ENCODE measurements at places on chromosomes 12 and 14.

DNA sequence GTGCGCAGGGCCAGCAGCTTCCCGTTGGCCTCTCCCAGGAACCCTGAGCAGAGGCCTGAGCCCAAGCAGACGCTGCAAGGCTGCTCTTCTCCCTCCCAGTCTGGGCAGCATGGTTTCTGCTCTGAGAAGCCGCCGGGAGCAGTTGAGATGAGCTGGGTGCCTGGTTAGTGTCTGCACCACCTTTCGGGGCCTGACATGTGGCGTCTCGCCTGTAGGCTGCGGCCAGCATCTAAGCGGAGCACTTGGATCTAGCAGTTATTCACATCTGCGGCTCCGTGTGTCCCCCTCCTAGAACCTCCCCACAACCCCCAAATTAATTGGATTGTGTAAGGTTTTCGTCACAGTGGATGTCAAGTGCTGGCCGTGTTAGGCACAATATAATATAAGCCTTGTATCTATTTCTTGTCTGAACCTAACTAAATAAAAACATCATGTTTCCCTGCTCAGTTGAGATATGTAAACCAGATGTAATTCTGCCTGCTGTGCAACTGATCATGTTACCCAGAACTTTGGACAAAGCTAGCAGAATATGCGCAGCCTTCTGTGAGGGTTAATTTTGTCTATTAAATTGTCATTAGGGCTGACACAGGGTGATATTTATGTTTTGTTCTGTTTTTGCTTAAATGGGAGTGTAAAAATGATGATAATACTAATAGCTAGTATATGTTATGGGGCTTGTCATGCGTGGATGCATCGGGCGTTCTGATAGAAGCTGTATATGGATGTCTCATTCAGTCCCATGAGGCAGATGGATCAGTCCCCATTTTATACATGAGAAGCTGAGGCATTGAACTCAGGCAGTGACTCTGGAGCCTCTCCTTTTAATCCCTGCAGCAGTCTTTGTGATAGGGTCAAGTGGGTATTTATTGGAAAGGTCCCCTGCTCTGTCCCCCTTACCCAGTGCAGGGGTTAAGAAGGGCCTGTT, 45.8 kb downstream of the ELK3 start:
- no peak for DNase-seq

DNA sequence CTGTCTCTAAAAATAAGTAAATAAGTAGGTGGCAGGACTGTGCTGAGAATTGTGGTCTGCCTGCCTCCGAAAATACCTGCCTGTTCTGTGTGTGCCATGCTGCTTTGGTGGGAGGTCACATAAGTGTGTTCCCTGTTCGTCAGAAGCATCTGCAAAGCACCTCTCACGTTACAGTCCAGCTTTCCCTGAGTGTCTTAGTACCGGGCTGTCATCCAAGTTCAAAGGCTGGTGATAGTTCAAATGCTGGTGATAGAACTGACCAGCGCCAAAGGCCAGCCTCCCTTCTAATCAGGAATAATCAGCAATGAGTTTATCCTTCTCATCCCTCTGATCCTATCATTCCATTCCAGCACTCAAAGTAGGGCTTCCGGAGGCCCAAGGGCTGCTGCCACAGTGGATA, 5.6 kb downstream of the CABP1 start:
- DNase-seq, result no peak

DNA sequence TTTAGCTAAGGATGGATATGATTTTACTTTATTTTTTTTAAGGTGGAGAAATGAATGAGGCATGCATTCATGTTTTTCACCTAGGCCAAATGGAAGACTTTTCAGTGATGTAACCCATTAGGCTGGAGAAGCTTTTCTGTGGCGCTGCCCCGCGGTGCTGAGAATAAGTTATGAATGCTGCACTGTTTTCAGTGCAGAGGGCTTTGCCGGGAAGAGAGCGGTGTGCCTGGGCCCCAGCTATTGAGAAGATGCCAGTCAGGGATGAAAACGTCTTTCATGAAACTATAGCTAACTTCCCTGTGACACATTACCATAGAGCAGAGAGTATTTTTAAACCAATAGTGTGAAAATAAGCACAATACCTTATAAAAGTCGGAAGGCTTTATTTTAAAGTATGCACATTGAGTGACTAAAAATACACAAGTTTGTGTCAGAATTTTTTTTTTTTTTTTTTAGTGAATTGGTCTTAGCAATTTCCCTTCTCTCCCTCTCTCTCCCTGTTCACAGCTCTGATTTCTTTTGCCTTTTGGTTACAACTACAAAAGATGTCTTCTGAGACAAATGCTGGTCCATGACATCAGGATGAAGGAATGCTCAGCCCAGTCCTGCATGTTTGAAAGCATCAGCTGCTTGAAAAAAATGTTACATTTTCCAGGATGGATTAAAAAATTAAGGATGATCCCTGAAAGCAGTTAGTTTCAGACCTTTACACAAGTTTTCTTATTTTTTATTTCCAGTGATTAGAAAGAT, 48.3 kb downstream of the NPAS3 start:
- DNase-seq, result no peak

GRCh38 chr14:100394886-100395672, 71.9 kb downstream of the SLC25A47 start:
- DNase-seq, result no peak

DNA sequence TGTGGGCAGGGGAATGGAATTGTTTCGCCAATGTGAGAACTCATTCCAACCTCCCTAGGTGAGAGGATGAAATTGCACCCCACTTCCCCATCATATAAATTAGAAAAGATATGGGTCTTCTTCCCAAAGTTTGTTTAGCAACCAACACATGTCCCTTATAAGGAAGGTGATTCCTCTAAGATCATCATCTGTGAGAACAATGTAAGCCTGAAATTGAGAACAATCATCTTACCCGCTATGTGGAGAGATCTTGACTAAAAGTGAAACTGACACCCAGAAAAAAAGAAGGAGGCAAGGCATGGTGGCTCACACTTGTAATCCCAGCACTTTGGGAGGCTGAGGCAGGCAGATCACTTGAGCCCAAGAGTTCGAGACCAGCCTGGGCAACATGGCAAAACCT, 173.2 kb upstream of the HMGA2 start:
- peak; percentile 3 for DNase-seq

DNA sequence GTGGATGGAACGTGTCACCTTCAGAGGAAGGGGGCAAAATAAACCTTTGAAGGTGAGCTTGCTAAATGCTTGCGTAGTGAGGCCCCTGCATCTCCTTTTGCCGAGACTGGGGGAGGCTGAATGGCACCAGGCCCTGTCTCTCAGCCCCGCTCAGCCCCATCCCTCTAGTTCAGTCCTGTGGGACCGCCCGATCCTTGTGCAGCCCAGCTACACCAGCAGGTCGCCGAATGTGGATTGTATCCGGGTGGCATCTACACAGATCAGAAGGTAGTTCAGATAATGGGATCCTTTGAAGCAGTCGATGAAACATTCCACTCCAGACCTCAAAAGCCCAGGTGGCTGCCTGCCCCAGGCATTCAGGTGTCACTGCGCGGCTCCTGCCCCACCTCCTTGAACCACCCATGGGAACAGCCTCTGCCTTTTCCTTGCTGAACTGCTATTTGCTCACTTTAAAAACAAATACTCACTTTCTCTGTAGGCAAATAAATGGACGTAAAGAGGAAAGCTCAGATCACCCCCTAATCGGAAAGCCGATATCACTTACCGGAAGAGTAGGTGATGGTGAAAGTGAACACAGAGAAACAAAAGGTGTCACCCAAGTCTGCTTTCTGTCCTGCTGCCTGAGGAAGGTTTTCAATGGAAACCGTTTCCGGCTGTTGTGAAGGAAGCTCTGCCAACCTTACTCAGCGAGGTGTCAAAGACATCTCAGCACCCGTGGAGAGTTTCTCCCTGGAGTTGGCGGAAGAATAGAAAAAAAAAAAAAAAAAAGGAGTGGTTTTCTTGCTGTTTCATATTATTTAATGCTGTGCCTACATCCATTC, 100.3 kb upstream of the NCOR2 start:
- DNase-seq, result no peak

GRCh38 chr14:94153750-94154342, 20.3 kb upstream of the PPP4R4 start:
- no peak for DNase-seq

- no peak for DNase-seq
These were observed 9.5 kb downstream of the REM2 start for GRCh38 chr14:22892488-22892887.

- no peak for DNase-seq
These were observed 161.0 kb downstream of the CRADD start for GRCh38 chr12:93838193-93838592.
